Right atrium auricular region (tissue), 2 donors: ENCODE measurements at places on chromosomes 1 and 21. TPM values are rescaled to one million over a fixed set of nuclear protein-coding genes. Genes with fewer than 3 reads are reported as not detected.

DNA sequence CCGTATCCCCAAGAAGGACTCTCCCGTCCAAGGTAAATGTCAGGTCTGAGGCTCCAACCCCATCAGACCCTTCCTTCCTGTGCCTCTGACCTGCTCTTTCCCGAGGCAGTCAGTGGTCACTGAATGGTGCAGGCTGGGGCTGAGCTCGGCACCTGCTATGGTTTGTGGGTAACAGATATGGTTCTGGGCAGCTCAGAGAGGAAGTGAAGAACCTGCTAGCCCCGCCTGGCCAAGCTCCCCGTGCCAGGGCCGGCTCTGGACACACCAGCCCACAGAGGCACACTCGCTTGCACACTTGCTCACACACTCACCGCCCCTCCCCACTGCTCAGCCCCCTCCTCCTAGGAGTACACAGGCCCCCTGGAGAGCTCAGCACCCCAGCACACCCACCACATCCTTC lies 16.4 kb downstream of the NCMAP start:
- H3K36me3 ChIP-seq, result no peaks in the 10 kb centered on the region
- no peaks in the 10 kb centered on the region for H3K27me3 ChIP-seq
- peaks cover 11% of the 10 kb centered on the region for H3K4me1 ChIP-seq
- no peak for DNase-seq
- no peak overlapping the region for H3K27ac ChIP-seq

DNA sequence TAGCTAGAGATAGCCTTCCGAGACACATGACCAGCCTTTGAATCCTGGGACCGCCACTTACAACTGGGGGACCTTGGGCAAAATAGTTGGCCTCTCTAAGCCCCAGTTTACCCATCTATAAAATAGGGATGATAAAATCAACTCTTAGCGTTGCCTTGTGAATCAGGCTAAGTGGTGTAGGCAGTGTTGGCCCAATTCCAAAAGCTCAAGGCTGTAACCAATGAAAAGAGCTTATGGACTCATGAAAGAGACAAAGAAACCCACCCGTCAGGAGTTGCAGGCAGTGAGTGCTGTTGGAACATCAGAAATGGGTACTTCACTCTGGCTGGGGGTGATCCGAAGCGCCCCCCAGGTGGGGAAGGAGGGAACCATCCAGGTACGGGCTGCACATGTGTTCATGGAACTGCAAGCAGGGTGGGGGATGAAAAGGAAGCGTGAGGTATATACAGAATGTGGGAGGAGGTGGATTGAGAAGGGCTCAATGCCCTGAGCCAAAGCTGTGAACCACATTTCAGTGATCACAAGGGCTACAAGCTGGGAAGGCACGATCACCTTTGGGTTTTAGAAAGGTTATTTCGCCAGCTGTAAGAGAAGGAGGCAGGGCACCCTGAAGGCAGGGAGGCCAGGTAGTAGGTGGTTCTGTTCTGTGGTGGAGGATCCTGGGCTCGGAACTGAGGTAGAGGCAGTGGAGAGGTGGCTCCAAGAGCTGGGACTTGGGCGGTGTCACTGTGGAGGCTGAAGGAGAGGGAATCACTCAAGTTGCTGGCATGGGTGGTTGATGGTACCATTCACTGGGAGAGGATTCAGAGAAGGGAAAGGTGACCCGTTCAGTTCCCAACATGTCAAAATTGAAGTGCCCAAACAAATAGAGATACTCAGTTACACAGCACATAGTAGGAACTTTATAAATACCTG lies 11.4 kb upstream of the KIAA1614 start:
- no peaks in the 10 kb centered on the region for H3K36me3 ChIP-seq
- no peak overlapping the region for H3K27ac ChIP-seq
- no peaks in the 10 kb centered on the region for H3K4me1 ChIP-seq
- DNase-seq, result peak; percentile 32

DNA sequence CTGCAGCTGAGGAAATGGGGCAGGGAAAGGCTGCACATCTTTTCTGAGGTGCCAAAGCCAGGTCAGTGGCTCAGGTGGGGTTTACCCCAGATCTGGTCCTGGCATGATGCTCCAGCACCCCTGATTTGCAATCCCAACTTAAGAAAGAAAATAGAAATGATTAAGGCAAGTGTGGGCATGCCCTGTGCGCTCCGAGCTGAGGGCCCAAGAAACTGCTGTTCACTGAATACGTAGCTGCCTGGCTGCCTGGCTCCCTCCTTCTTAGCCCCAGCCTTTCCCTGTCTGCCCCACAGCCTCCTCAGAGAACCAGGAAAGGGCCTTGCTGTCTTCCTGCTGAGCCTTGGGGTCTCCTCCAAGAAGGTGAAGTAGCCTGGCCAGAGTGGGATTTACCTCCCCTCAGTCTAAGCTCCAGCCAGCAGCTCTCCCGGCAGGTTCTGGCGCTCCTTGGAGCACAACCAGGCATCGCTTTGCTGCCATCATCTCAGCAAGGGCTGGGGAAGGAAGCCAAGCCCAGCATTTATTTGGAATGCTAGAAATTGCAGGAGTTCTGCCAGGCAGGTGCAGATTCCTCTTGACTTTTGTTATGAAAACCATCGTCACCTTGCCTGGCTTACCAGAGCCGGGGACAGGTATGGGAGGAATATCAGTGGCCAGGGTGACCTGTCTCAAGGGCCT lies 51.3 kb upstream of the SELENON start:
- DNase-seq, result no peak
- peaks cover 5% of the 10 kb centered on the region for H3K36me3 ChIP-seq
- no peak overlapping the region for H3K4me3 ChIP-seq

- H3K36me3 ChIP-seq, result no peaks in the 10 kb centered on the region
- H3K4me3 ChIP-seq, result no peak overlapping the region
- no peak overlapping the region for H3K27ac ChIP-seq
- DNase-seq, result no peak
- H3K27me3 ChIP-seq, result no peaks in the 10 kb centered on the region
These were observed 16.3 kb downstream of the PDZK1 start for GRCh38 chr1:145690587-145691558.

DNA sequence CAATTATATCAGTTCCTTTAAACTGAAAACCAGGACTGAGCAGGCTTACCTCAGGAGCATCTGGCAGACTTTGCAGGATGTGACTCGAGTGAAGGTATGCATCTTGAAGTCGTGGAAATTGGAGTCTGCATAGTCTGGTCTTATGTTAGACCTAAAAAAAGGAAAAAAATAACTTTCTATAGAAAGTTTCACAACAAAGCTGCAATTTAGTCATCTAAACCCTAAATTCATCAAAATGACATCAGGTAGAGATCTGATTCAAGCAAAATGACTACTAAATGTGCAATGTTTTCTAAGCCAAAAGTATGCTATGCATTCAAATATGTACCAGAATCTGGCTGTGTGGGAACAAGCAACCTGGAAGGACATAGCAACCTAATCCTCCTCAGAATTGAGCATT lies 260.1 kb downstream of the VAV3 start:
- no peaks in the 10 kb centered on the region for H3K27me3 ChIP-seq
- H3K4me1 ChIP-seq, result no peaks in the 10 kb centered on the region
- H3K27ac ChIP-seq, result no peak overlapping the region
- H3K36me3 ChIP-seq, result no peaks in the 10 kb centered on the region

DNA sequence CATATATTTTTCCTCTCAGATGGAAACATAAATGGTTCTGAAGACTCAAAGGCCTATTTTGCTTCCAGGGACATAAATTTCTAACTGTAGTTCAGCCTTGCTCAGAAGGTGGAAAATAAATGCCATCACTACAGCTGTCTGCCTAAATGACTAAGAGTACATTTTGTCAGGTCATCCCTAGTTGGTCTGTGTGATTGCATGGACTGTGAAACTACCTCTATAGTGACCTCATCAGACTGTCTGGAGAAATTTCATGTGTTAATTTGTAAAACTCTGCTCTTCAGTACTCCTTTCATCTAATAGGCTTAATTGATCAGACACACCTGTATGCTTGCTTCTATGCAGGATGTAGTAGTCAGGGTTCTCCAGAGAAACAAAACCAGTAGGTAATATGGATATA lies 886.9 kb downstream of the AMY1C start:
- no peak overlapping the region for H3K27ac ChIP-seq
- no peaks in the 10 kb centered on the region for H3K4me1 ChIP-seq
- no peaks in the 10 kb centered on the region for H3K27me3 ChIP-seq
- no peak for DNase-seq

DNA sequence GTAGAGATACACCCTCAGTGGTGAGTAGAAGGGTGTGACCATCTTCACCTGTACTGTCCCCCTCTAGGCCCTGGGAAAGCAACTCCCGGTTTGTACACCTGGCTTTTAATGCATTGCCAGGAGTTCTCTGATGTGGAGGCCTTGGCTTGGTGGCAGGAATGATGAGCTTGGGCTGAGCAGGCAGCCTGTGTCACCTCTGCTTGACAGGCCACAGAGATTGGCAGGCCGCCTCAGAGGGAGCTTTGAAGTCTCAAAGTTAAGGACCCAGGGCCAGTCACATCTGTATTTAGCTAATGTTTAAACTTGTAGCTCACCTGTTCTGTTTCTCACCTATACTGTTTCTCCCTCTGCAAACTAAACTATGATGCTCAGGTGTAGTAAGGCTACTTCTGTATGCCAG lies 28.5 kb downstream of the HUNK start:
- no peak overlapping the region for H3K4me3 ChIP-seq
- no peaks in the 10 kb centered on the region for H3K36me3 ChIP-seq
- H3K4me1 ChIP-seq, result no peaks in the 10 kb centered on the region
- no peaks in the 10 kb centered on the region for H3K27me3 ChIP-seq
- no peak for DNase-seq
- H3K27ac ChIP-seq, result no peak overlapping the region

GRCh38 chr1:67053535-67053784 lies 488 bp downstream of the SLC35D1 start:
- peaks cover 18% of the 10 kb centered on the region for H3K36me3 ChIP-seq
- peak overlapping the region; percentile 82 for H3K4me3 ChIP-seq
- peak overlapping the region; percentile 97 for H3K27ac ChIP-seq

DNA sequence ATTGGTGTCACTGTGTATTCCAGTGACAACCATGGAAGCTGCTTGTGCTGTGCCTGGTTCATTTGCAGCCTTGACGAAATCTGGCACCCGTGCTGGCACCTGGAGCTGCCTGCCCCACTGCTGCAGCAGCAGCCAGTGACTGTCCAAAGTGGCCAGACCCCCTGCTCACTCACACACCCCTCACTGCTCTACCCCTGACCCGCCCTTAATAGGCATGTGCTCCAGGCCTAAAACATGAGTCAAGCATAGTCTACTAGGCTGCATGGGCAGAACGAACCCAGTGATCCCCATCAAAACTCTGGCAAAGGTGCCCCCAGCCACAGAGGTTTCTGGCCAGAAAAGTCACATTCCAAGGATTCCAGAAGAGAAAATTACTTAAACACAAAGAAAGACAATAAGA lies 7.7 kb downstream of the PRAMEF1 start:
- H3K36me3 ChIP-seq, result no peaks in the 10 kb centered on the region
- no peaks in the 10 kb centered on the region for H3K4me1 ChIP-seq
- H3K4me3 ChIP-seq, result no peak overlapping the region
- no peaks in the 10 kb centered on the region for H3K27me3 ChIP-seq
- no peak overlapping the region for H3K27ac ChIP-seq

GRCh38 chr1:54052431-54052933 lies 522 bp downstream of the TMEM59 start:
- H3K4me1 ChIP-seq, result peaks cover 56% of the 10 kb centered on the region
- no peaks in the 10 kb centered on the region for H3K36me3 ChIP-seq
- H3K27ac ChIP-seq, result peak overlapping the region; percentile 93
- no peaks in the 10 kb centered on the region for H3K27me3 ChIP-seq
- DNase-seq, result no peak

DNA sequence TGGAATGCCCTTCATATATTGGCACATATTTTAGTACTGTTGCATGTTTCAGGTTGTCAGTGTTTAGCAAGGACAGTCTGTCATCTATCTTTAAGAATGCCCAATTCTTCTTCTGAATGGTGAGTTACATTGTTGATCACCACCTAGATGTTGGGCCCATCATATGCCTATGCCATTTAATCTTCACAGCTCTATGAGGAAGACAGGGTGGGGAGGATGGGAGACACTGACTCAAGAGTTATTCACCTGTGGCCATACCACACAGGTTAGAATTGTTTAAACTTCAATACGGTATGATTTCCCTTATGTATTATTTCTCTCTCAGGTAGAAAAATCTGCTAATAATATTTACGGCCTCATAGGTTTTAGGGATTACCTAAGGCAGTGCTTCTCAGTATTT lies 44.8 kb downstream of the MPZL1 start:
- no peak for DNase-seq
- H3K27ac ChIP-seq, result no peak overlapping the region
- no peaks in the 10 kb centered on the region for H3K27me3 ChIP-seq

DNA sequence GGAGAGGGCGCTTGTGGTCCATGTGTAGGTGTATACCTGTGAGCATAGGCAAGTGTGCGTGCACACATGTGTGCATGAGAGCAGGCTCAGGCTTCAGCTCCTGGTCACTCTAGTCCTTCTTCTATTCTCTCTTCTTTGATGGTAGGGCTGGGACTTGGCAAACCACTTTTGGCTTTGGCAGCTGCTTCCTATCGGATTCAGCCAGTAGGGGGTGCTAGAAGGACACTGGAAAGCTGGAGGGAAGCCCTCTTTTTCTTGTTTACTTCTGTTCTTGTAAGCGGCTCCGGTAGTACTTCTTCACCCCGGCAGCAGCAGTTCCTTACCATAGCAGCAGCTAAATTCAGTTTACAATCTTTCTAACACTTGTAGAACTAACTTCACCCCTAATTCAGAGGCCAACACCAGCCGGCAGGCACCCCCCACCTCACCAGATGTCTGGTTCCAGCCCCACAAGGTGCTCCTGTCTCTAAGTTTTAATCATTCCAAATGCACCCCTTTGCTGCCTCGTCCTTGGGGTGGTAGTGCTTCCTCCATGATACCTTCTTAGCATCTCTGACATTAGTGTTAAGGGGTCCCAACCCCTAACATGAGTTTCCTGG lies 25.1 kb downstream of the NENF start:
- H3K27ac ChIP-seq, result no peak overlapping the region
- H3K27me3 ChIP-seq, result no peaks in the 10 kb centered on the region
- no peak overlapping the region for H3K4me3 ChIP-seq
- H3K4me1 ChIP-seq, result peaks cover 24% of the 10 kb centered on the region
- DNase-seq, result no peak
- H3K36me3 ChIP-seq, result no peaks in the 10 kb centered on the region

Gene BGLAP
- not detected for total RNA-seq

Gene TOE1
- 5.4 TPM for total RNA-seq

Gene FAM151A
- not detected for total RNA-seq

Gene FMO5
- 1.1 TPM for total RNA-seq

Gene AJAP1
- 0.04 TPM for total RNA-seq

Gene RNF187
- total RNA-seq, result 35.6 TPM
